Activated naive CD4-positive, alpha-beta T cell (primary cell): ENCODE measurements at places on chromosomes 12 and 14.

- no peak for DNase-seq
Measured at GRCh38 chr12:2647186-2647585, 147.6 kb upstream of the FKBP4 start.

DNA sequence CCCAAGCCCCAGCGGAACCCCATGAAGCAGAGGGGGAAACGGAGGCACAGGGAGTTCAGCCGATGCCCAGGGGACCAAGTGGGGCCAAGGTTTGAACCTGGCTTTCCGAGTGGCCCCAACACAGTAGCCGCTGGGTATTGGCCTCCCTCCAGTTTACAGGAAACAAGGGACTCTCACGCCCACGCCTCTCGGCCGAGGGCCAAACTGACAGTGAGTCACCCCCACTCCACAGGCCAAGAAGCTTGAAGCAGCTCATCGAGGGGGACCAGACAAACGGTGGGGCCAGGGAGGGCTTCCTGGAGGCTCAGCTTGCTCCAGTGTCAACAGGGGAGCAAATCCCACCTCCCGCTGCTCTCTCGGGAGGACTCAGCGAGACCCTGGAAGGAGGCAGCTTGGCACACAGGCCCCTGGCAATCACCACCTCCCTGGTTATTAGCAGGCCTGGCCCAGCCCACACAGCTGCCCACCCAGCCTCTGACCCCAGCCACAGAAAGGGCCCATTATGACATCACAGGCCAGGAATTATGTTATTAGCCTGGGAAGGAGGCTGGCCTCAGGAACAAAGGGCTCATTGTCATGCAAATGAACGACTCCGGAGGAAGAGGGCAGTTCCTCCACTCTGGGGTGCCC lies 54.6 kb downstream of the NCOR2 start:
- DNase-seq: no peak

DNA sequence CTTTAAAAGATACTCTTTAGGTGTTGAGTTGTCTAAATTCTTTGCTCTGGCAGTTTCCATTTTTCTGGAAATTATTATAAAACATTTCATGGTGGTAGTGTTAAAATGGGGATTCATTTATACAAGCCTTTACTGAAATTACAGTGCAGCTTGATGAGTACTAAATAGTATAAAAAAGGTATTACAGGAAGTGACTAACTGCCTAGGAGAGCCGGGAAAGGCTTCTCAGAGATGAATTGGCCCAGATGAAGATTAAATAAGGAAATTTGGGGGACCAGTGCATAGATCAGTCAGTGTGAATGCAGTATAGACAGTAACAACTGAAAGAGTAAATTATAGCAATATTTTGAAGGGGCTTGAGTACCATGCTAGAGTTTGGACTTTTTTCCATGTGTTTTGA lies 7.5 kb downstream of the PSMA6 start:
- no peak for DNase-seq

DNA sequence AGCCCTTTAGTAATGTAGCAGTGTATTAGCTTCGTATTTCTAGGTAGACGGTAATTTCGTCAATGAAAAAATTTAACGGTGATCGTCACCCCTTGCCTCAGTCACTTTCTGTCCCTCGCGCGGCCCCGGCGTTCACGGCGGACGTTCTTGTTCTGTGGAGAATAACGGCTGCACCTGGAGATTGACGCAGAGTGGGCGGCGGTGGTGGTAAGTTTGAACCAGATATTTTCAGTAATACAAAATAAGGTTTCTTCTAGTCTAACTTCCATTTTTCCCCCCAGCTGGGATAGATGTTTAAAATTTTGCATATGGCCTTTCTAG lies 341 bp downstream of the ZNF10 start:
- peak; percentile 35 for DNase-seq

- peak; percentile 58 for DNase-seq
Measured at GRCh38 chr12:131710464-131711457, at the start of gene SFSWAP. Gene SFSWAP (plus strand): TSS chr12:131711090. CDS start chr12:131711230, 140 bp downstream.

DNA sequence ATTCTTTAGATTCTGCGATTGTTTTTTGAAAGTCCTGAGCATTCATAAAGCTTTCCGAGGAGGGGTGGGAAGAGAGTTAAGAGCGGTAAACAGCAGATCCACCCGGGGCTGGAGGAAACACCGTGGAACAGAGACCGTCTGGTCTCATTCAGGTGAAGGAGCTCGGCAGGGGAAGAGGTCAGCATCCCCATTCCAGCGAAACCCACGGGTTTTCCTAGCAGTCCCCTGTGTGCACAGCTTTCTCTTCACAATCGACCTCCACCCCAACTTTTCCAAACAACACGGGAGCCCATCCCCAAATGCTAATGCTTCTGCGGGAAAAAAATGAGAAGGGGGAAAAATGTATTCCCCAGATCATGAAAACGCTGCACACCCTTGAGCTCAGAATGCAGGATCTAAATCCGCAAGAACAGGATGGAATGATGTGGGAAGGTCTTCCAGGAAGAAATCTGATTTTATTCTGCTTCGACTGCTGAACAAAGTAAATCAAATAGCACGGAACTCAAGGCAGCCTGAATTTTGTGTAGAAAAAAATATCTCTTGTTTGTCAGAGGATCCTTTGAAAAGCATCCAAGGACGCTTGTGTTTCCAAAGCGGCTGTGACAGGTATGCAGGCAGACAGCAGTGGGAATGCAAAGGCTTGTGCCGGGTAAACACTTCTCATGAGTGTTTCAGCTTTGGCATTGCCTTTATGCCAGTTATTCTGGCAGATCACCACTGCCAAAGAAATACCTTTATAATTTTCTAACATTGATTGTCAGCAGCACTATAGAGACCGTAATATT lies 128.8 kb downstream of the NDUFA12 start:
- no peak for DNase-seq

DNA sequence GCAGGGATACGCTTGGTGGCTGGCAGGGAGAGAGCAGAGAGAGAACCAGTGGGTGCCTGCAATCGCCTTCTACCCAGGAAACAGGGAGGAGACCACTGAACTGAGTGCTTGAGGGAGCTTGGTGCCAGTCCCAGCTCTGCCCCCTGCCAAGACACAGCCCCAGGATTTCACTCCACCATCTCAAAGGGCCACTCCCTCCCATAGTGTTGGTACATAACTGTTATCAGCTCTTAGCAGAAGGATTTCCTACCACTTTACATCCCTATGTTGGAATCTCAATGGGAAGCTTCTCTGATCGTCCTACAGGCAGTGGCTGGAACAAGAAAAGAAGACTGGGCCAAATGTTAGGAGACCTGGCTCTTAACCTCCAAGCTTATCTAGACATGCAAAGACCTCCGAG lies 157.4 kb upstream of the FOXN3 start:
- no peak for DNase-seq

- no peak for DNase-seq
Measured at GRCh38 chr14:36085861-36086260, 90.7 kb downstream of the PTCSC3 start.

GRCh38 chr12:14289601-14290000 lies 75.9 kb upstream of the ATF7IP start:
- DNase-seq: no peak

GRCh38 chr14:49424436-49425331 lies 161.5 kb downstream of the RPS29 start:
- no peak for DNase-seq

- DNase-seq: no peak
Measured at GRCh38 chr12:71732357-71732712, 22.3 kb upstream of the RAB21 start.

- DNase-seq: no peak
Measured at GRCh38 chr14:75126121-75126544, 715 bp downstream of the NEK9 start.

GRCh38 chr14:99633918-99634317 lies 11.0 kb upstream of the HHIPL1 start:
- no peak for DNase-seq

DNA sequence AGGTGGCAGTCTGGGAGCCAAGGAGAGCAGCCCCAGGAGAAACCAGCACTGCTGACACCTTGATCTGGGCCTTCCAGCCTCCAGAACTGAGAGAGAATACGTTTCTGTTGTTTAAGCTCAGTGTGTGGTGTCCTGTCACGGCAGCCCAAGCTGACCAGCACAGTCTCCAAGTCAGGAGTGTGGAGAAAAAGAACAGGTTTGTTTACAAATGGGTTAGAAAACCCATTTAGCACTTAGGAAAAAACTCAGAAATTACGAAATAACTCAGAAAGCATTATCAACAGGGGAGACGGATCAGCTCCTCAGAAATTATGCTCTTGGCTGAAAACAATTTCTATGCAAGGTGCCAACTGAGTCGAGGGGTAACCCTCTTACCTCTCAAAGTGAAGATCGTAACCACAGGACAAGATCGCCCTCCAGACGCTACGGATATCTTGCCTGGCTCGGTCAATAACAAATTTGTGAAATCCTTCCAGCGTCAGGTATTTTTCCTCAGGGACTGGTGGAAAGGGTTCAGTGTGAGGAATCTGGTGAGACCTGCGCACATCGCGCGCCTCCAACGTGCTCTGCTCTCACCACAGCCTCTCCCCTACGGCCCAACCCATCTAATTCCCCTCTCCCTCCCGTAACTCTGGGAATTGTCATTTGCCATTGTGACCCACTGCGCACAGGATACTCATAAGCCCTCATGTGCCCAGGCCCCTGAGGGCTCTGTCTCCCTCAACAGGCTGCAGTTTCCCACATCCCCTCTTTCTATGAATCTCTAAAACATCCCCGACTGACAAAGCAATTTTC lies 50.2 kb downstream of the TRAFD1 start:
- DNase-seq: no peak

- DNase-seq: no peak
Measured at GRCh38 chr14:77607741-77608302, 8.6 kb downstream of the SPTLC2 start.

DNA sequence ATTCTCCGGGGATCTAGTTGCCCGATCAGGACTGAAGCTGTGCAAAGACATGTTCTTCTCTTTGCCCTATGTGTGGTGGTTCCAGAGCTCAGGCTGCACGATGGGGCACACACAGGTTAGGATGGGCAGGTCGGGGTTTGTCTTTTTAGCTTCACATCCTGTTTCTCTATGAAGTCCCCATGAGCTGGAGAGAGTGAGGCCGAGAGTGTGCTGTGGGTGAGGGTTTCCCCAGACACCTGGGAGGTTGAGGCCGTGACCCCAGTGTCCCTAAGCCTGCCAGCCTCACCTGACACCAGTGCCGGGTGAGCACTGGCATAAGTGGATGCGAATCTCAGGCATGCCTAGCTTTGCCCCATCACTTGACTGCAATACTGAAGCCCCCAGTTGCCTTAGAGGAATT lies 32.9 kb upstream of the IGF1 start:
- DNase-seq: no peak

GRCh38 chr12:112446008-112446725 lies 27.4 kb downstream of the PTPN11 start:
- DNase-seq: no peak
